ENCODE measurements at places on chromosomes 2 and 18.

DNA sequence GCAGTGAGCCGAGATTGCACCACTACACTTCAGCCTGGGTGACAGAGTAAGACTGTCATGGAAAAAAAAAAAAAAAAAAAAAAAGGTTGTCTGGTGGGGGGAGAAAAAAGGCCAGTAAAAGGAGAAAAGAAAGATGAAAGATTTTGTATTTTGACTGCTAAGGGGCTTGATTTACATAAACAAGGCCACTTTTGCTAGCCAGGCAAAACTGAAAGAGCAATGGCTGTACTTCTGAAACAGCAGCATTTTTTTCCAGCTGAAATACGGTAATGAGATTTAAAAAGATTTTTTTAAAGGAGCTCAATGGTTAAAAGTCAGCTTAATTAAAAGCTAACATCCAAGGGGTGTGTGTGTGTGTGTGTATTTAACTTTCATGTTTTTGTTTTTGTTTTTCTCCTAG is 11.3 kb upstream of the OXER1 start:
- DNase-seq, result no peak

GRCh38 chr18:9684881-9685614 is 23.1 kb upstream of the RAB31 start:
- no peak for DNase-seq

- no peak for DNase-seq
Observed at GRCh38 chr18:63848159-63848558, 39.3 kb upstream of the SERPINB2 start.

GRCh38 chr2:57370882-57371585 is 675.6 kb upstream of the VRK2 start:
- no peak for DNase-seq

DNA sequence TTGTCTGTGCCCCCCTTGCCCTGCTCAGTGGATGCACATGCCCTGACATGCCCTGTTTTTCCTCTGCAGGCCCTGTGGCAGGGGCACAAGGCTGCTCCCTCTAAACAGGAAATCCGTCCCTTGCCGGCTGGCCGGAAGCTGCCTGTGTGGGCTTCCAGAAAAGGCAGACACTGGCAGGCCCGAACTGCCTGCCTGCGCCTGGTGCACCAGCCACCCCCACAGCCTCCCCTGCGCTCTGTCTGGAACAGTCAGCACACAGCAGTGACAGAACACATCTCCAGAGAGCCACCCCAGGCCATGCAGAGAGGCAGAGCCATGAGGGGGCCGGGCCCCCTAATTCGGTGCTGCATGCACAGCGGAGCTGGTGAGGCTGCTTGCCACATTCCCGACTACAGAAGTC is 33.5 kb downstream of the LOXHD1 start:
- peak; percentile 28 for DNase-seq

DNA sequence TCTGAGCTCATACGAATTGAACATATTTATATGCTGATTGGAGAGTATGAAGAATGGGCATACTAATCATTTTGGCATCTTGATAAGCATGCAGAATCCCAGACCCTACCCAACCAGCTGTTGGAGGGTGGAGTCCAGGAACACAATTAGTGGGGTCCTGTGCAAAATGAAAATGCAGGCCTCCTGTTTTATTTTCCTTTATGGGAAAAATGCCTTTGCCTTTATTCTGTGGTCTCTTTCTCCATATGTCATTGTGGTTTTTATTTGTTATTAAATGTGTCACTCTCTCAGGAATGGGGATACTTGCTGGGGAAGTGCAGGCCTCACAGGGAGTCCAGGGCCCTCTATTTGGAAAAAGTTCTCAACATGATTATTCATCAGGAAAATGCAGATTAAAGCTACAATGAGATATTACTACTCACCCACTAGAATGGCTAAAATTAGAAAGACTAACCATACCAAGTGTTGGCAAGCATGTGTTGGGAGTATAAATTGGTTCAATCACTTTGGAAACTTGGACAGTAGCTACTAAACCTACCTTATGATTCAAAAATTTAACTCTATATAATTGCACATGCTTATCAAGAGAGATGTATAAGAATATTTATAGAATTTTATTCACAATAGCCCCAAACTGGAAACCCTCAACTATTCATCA is 223.1 kb upstream of the FBXO11 start:
- DNase-seq, result no peak

GRCh38 chr2:3001615-3002560 is 375.7 kb downstream of the EIPR1 start:
- DNase-seq, result no peak

DNA sequence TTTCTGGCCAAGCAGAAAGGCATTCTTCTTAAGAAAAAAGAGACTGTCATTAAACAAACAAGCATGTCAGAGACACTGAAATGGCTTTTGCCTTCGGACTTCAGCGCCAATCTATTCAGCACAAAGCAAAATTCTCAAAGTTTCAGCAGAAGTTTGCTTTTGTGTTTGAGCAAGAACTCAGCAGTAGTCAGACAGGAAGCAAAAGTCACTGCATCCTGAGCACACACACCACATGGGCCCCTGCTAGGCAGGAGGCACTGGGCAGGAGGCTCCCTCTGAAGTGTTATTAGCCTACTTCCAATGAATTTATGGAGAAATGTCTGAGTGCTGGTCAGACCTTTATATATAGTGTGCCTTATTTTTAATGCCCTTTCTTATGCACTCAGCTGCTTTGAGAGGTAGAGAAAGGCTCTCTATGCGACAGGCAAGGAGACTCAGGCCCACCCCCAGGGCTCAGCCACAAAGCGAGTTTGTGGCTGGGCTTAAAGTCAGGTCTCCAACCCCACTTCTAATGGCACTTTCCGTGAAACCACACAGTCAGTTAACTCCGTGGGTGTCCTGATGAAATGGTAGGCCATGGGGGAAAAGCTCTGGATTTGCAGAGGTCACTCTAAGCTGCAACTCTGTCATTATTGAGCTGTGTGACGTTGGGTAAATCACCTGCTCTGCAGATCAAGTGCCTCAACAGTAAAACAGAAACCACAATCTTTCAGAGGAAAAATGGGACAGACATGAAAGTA is 161.0 kb upstream of the TMEM200C start:
- DNase-seq, result no peak

DNA sequence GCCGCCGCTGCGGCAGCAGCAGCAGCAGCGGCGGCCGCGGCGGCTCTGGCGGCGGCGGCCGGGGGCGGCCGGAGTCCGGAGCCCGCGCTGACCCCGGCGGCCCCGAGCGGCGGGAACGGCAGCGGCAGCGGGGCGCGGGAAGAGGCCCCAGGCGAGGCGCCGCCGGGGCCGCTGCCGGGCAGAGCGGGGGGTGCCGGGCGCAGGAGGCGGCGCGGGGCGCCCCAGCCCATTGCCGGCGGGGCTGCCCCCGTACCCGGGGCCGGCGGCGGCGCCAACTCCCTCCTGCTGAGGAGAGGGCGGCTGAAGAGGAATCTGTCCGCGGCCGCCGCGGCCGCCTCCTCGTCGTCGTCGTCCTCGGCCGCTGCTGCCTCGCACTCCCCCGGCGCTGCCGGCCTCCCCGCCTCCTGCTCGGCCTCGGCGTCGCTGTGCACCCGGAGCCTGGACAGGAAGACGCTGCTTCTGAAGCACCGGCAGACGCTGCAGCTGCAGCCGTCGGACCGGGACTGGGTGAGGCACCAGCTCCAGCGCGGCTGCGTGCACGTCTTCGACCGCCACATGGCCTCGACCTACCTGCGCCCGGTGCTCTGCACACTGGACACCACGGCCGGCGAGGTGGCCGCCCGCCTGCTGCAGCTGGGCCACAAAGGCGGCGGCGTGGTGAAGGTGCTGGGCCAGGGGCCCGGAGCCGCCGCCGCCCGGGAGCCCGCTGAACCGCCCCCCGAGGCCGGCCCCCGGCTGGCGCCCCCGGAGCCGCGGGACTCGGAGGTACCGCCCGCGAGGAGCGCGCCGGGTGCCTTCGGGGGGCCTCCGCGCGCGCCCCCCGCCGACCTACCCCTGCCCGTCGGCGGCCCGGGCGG is 646 bp downstream of the PHLPP1 start:
- DNase-seq, result peak; percentile 43

- DNase-seq, result no peak
Observed at GRCh38 chr2:181742922-181743722, 62.8 kb upstream of the NEUROD1 start.

DNA sequence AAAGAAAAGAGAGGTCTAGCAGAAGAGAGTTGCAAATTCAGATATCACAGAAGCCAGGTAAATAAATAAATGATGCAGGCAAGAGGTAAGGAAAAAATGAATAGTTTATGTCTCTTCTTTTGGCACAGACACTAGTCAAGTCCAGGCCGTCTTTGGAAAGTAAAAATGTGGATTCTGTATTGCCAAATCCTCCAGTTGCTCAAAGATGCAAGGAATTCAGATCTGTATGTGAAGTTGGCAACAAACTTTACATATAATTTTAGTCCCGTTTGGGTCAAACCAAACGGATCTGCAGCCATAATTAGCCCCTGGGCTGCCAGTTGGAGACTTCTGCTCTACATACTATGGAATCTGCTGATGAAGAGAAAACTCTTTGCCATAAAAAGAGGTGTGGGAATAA is 200.5 kb upstream of the RND3 start:
- no peak for DNase-seq

DNA sequence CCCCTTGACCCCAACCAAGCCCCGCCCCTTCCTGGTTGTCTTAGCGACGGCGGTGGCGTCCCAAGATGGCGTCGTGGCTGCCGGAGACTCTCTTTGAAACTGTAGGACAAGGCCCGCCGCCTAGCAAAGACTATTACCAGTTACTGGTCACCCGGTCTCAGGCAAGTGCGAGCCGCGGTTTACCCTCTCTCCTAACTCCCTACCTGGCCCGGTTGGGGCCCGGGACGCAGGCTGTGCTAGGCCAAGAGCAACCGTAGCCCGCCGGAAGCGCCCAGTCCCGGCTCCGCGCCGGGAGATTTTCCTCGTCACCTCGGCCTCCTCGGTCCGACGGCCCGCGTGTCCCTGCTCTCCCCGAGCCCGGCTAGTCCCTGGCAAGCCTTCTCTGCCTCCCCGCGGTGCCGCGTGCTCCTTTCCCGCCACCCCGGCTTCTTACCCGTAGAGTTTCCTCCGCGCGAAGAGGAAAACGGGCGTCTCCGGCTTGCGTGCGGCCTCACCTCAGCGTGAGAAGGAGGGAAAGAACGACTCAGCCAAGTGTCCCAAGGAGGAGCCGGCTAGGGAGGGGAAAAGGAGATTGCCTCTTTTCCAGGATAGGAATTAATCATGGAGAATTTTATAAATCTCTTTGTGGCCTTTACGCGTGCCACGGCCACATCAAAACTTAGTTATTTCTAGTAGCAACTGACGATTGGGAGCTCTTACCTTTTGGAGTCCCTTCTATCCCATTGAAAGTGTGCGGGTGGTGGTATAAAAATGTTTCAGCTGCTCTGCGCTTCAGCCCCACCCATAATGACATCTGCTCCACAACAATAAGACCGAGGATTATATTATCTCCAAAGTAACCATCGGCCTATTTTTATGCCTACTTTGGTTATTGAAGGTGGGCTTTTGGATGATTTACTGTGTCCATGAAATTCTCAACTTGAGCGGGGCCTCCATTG is at the start of gene FBXO36:
TSS of gene FBXO36 (plus strand) at position 55 of the 938 bp plus-strand sequence. CDS start at position 66, 11 bp downstream.
- DNase-seq, result peak; percentile 89

- DNase-seq, result no peak
Observed at GRCh38 chr2:66442516-66443185, 7.7 kb downstream of the MEIS1 start.

DNA sequence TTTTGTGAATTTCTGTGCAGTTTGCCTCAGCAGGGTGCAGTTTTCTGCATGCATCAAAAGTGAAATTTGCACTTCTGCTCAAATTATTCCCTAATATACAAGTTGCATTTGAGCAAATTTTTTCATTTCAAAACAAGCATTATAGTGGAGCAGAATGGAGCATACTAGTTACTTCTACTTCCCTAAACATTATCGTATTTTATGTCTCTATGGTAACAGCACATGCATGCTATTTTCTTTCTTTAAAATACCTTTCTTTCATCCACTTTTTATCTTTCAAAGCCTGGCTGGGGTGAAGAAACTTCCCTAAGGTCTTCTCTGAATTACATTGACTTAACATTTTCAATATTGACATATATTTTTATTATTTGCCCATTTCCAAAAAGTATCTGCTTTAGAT is 11.2 kb downstream of the RHBDD1 start:
- DNase-seq, result no peak

DNA sequence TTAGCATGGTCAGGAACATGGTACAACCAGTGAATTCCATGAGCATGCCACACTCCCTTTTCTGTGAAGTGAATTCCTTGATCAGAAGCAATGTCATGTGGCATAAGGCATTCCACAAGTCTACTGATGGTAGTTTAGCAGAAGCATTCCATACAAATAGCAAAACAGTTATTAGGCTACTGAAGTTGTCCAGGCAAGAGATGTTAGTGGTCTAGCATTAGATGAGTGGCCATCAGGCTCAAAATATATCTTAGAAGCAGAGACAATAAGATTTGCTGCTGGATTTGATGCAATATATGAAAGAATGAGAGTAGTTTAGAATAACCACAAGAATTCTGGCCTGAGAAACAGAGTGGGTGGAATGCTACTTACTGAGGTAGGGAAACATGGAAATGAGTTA is 355.3 kb upstream of the NRXN1 start:
- no peak for DNase-seq

DNA sequence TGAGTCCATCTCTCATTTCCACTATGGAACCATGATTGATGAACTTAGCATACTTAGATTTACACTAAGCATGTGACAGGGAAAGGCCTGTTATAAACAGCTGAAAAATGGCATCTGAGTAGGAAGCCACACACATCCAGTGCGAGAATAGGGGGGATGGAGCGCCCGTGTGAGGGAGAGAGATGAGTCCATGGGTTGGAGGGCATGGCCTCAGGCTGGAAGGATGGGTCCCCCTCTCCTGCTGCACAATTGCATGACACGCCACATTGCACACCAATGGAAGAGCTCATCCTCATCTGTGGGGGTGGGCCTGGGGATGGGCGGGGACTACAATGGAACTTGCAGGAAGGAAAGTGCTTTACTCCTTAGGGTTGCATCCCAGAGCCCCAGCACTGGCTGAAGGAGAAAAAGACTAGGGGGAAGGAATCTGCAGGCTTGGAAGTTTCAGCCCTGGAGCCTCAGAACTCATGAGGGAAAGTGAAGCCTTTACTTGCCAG is 46.4 kb upstream of the CXCR4 start:
- DNase-seq, result no peak

DNA sequence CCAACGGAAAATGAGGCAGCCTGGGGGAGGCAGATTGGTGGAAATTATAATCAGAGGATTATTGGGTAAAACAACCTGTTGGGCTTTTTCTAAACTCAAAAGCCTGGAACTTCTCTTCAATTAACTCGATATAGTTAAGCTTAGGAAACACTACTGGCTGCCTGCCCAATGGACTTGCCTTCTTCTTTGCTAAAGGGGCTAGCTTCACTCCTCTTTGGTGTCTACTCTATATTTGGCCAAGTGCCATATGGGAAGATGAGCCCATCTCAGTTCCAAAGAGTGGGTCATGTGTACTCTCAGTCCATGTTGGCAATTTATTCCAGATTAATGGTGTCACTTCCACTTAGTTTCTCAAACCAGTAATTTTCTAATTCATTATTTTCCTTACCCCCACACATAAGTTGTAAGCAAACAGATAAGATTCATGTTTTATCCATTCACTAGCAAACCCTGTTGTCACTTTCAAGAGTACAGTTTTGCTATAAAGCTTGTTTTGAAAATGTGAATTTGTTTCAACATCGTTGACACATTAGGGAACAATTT is 34.3 kb downstream of the DARS1 start:
- DNase-seq, result no peak

Data from activated naive CD4-positive, alpha-beta T cell (primary cell).